ENCODE measurements at places on chromosomes 4 and X.

- no peak for DNase-seq
These were observed 1.9 kb upstream of the DGAT2L6 start for GRCh38 chrX:70175338-70175737.

DNA sequence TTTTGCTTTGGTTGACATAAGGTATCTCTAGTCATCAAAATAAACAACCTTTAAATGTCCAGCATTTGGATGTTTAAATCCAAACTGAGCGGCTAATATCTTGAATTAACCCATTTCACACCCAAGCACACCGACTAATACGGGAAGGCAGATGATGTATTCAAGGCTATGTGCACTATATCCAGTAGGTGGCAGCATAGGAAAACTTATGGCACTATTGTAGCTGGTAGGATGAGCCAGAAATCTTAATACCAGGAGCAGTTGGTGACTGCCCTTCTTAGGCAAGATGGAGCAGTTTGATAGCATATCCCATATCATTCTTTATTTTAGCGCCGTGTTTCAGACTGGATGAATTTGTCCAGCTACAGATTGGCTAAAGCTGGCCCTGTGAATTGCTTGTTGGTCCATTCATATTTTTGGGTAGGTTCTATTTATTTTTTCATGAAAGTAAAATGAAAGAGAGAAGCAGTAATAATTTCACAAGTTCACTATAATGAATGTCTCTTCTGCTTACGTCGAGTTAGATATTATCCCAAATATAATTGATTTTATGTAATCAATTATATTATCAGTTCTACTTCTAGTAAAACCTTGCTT, 24.4 kb downstream of the UCHL1 start:
- peak; percentile 82 for DNase-seq

DNA sequence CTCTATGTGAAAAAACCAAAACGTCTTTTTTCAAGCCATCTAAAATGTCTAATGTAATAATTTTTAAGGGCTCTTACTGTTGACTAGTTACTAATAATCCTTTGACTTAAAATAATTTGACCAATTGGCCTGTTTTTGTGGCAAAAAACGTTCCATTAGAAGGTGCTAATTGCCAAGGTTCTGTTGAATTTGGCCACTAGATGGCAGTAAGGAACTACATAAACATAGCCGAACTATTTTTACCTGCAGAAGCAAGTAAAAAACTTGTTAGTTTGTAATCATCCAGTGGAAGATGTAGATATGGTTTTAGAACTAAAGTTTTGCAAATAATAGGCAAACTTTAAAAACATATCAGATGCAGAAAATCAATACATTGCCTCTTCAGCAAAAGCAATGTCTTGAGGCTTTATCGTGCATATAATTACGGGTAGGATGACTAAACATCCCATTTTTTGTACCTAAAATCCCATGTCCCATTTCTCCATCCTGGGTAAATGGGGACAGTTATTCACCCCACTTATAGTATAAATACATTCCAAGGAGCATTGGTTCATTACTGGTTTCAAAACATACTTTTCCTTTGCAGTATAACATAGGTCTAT, 57.6 kb downstream of the PROM1 start:
- DNase-seq, result peak; percentile 80

DNA sequence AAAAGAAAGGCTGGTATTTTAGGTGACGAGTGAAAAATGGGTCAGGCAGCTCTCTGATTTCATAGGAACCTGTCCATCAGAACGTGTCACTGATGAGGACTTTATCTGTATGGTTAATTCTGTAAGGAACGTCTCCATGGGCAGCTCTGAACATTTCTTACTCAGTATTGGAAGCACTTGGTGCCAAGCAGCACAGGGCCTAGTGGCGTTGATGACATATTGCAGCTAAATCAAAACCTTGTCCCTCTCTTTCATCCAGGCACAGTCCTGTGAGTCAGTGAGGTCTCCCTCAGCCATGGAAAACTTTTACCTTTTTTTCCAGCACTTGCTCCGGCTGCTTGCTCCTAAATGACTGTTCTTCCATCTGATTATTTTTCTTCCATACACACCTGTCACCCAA, 301.9 kb downstream of the DHX15 start:
- DNase-seq, result no peak

- peak; percentile 20 for DNase-seq
These were observed 189.5 kb upstream of the ANKRD50 start for GRCh38 chr4:124902001-124902515.

GRCh38 chrX:136747003-136747986, 33.4 kb downstream of the ARHGEF6 start:
- DNase-seq, result no peak
